ENCODE measurements at places on chromosomes 7 and 10. TPM values are rescaled to one million over a fixed set of nuclear protein-coding genes. Genes with fewer than 3 reads are reported as not detected.

- H3K36me3 ChIP-seq: no peaks in the 10 kb centered on the region
- no peaks in the 10 kb centered on the region for H3K4me1 ChIP-seq
- H3K4me3 ChIP-seq: no peak overlapping the region
- H3K27me3 ChIP-seq: no peaks in the 10 kb centered on the region
- no peak overlapping the region for H3K27ac ChIP-seq
- DNase-seq: no peak
These were observed 686.4 kb upstream of the C7orf33 start for GRCh38 chr7:147904219-147904576.

DNA sequence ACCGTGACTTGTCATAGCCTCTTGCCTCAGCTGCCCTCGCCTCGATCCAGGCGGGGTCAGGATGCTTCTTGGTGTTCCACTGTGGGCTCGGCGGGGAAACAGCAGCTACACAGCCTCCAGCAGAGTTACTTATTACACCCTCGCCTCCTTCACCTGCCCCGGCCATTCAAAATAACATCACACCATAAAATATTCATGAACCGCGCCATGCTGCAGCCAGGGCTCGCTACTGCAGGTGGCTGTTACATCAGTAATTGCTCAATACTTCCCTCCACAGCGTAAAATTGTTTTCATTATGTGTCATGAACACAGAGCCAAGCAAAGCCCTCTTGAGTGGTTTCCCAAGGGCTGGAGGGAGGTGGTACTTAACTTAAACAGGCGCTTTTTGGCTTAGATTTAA lies 241.5 kb upstream of the SP8 start:
- H3K27me3 ChIP-seq: no peaks in the 10 kb centered on the region
- H3K4me1 ChIP-seq: no peaks in the 10 kb centered on the region
- peak; percentile 32 for DNase-seq

DNA sequence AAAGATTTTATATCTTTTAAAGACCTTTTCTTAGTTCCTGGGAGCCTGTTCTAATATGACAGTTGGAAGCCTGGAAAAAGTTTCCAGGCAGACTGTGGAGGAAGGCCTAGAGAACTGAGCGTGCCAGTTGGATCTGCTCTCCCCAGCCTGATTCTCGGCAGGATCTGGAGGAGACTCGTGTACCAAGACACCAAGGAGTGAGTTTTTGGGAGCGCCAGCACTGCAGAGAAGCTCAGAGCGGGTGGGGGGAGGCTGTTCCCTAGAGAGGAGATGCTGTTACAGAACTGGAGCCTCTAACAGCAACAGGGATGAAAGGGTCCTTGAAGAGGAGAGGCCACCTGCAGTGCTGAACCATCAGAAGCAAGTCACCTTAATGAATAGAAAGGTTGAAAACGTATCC lies 52.9 kb downstream of the LYZL2 start:
- DNase-seq: no peak
- H3K36me3 ChIP-seq: no peaks in the 10 kb centered on the region
- no peak overlapping the region for H3K27ac ChIP-seq
- H3K4me3 ChIP-seq: no peak overlapping the region
- no peaks in the 10 kb centered on the region for H3K4me1 ChIP-seq

GRCh38 chr7:66974986-66975590 lies 20.3 kb downstream of the SBDS start:
- H3K36me3 ChIP-seq: no peaks in the 10 kb centered on the region
- DNase-seq: no peak
- no peaks in the 10 kb centered on the region for H3K27me3 ChIP-seq
- H3K4me1 ChIP-seq: no peaks in the 10 kb centered on the region
- H3K4me3 ChIP-seq: no peak overlapping the region

GRCh38 chr10:34549001-34549400 lies 266.1 kb downstream of the PARD3 start:
- H3K36me3 ChIP-seq: no peaks in the 10 kb centered on the region
- no peak overlapping the region for H3K27ac ChIP-seq
- DNase-seq: no peak

- no peak overlapping the region for H3K4me3 ChIP-seq
- H3K27me3 ChIP-seq: peaks cover 97% of the 10 kb centered on the region
- H3K36me3 ChIP-seq: no peaks in the 10 kb centered on the region
- H3K27ac ChIP-seq: no peak overlapping the region
These were observed 273.9 kb upstream of the NFE2L3 start for GRCh38 chr7:25877802-25878789.

DNA sequence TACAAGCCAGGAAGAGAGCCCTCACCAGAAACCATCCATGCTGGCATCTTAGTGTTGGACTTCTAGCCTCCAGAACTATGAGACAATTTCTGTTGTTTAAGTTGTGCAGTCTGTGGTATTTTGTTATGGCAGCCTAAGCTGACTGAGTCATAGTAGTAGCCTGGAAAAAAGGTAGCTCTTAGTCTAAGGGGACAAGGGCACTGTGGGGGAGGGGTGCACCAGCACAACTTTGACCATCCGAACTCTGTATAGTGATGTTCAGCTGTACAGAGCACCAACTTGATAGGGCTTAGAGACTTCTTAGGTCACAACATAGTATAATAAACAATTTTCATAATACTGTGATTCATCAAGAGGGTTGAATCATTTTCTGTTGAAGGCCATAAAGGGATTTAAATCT lies 14.3 kb downstream of the EIF4EBP2 start:
- H3K4me3 ChIP-seq: no peak overlapping the region
- H3K27me3 ChIP-seq: no peaks in the 10 kb centered on the region
- peaks cover 13% of the 10 kb centered on the region for H3K4me1 ChIP-seq
- DNase-seq: no peak

UPK3BL1 gene
- 18.2 TPM for total RNA-seq

AKR1C8 gene
- 0.26 TPM for total RNA-seq
